ENCODE measurements at places on chromosomes 2 and 18. TPM values are rescaled to one million over a fixed set of nuclear protein-coding genes. Genes with fewer than 3 reads are reported as not detected.

Gene HAAO
- 56.0 TPM for polyA plus RNA-seq

DNA sequence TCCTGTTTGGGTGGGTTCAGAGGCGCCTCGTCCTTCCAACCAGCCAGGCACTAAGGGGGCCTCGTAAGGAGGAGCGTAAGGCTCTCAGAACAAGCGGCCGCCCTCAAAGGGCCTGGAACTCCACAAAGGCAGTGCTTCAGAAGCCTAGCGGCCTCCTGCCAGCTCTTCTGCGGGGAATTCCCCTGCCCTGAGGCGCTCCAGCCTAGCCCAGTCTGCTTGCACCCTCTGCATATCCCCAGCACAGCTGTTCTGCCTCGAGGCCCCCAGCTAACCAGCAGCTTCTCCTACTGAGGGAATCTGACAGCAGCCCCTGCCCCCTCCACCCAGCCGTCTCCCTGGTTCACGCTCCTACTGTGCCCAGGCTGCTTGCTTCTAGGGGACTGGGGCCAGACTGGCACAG is 265.9 kb downstream of the TFCP2L1 start:
- DNase-seq, result peak; percentile 48

Gene FOXI3
- 0.08 TPM for polyA plus RNA-seq

Gene RUFY4
- polyA plus RNA-seq, result not detected

Gene SAG
- 0.04 TPM for polyA plus RNA-seq

DNA sequence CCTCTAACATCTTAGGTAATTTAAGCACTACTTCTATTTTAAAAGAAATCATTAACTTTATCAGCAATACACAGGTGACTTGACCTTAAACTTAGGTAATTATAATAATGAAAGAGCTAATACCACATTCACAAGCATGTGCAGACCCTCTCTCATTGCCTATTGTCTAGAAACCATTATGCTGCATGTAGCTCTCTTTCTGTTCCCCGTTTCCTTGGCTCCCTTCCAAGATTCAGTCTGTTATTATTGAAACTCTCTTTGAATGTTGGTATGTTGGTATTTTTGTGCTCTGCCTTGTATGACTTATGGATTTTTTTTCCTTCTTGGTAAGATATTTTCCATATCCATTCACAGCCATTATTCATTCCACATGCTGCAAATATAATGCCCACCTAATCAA is 201.2 kb downstream of the CDCA7 start:
- DNase-seq, result no peak

GRCh38 chr2:72788756-72789155 is 37.1 kb downstream of the EXOC6B start:
- no peak for DNase-seq

DNA sequence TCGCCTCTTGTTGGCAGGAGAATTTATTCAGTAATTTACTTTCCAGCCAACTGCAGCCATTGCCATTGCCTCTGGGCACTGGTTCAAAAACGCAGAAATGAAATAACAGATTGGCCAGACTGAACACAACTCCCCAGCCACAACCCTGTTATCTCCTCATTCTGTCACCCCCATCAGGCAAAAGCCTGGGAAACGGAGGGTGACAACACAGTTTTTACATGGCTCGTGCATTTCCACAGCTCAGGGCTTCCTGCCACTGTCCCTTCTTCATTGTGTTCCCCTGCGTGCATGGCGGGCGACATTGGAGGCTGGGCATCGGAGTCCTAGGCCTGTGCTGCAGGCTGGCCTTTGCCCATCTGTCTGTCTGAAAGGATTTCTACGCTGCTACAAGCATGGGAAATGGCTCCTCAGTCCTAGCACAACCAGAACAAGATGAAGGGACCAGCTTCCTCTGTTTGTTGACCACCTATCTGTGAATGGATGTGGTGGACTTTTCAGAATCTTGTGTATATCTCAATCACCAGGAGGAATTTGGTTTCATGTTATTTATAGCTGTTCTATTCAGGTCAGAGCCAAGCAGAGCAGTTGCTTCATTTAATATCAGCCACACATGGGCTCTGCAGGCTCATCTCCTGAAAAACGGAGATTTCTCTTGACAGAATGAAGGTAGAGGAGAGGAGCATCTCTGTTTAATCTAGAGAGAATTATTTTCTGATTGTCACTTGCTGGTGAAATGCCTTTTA is 107.0 kb downstream of the MGAT5 start:
- DNase-seq, result no peak

GRCh38 chr2:72669121-72669520 is 156.7 kb downstream of the EXOC6B start:
- DNase-seq, result no peak

Gene SCN9A
- polyA plus RNA-seq, result 1.9 TPM

Gene ADRA2B
- polyA plus RNA-seq, result 3.0 TPM

Gene LYG2
- polyA plus RNA-seq, result 0.21 TPM

- no peak for DNase-seq
These were observed 42.4 kb upstream of the DDX18 start for GRCh38 chr2:117771969-117772630.

- DNase-seq, result no peak
These were observed 103.3 kb upstream of the OSR1 start for GRCh38 chr2:19461504-19462255.

GRCh38 chr2:61816480-61817355 is 37.1 kb downstream of the FAM161A start:
- DNase-seq, result no peak

DNA sequence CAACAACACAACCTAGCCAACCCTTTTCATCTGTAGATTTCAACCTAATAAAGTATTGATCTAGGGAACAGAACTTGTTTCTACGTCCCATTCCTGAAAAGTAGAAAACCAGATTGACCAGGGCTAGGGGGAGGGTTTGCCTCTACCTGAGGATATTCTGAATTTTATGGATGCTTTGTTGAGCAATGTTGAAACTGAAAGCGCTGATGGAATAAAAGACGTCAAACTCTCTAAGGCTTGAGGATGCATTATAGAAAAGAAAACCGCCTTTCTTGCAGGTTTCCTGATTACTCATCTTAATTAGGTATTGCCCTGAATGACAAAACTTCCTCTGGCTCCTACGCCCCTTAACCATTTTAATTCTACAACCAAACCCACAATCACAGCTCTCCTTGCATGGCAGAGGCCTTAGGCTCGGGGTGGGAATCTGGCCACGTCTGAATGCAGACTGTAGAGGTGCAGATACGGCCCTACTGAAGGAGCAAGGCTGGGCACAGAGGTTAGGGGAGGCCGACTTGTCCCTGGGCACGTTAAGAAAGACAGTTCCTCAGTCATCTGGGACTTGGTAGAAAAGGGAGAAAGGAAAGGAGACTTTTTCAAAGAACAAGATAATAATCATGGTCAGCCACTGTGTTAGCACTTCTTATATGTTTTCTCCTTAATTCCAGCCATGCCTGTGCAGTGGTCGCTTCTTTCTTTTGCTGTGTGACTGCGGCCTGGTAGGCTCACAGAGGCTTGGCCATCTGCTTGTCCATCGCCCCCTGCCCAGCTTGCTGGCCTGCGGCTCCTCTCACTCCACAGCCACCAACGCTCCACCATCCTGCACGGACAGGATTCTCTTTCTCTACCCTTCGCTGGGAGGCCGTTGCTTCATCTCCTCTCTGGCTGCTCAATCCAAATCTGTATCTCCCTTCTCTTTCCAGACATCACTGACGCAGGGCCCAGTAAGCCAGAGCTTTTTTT is 209.5 kb downstream of the VAPA start:
- DNase-seq, result no peak

DNA sequence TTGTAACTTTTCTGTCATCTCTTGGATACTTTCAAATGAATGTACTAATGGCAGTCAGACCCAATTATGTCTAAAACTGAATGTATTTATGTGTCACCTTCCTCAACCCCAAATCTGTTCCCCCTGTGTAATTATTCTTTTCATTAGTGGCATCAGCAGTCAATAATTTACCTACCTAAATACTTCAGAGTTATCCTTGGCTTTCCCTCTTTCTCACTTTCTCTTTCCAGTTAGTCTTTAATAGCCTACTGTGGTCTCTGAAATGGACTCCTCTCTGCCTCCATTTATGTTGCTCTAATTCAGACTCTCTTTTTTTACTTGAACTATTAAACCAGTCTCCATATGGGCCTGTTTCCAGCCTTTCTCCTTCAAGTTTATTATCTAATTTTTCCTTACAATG is 21.0 kb downstream of the C18orf63 start:
- DNase-seq, result no peak

Gene ZEB2
- 113 TPM for polyA plus RNA-seq

DNA sequence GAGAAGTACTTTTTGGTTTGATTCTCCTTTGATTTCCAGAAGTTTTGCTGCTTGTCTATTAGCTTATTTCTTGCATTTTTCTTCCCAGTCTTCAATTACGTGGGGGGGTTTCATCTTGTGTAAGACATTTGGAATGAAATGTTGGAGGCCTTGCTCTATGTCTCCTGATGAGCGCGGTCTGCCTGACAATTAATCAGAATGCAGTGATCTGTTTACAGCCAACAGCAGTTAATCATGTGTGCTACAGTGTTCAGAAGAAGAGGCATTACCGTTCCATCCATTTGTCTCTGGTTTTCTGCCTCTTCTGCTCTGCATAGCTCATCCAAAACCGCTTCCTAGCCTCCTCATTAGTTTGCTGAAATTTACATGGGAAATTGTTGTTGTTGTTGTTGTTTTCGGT is 134.4 kb upstream of the ST6GAL2 start:
- DNase-seq, result no peak

GRCh38 chr2:54456612-54457322 is 640 bp downstream of the SPTBN1 start:
- DNase-seq, result no peak

DNA sequence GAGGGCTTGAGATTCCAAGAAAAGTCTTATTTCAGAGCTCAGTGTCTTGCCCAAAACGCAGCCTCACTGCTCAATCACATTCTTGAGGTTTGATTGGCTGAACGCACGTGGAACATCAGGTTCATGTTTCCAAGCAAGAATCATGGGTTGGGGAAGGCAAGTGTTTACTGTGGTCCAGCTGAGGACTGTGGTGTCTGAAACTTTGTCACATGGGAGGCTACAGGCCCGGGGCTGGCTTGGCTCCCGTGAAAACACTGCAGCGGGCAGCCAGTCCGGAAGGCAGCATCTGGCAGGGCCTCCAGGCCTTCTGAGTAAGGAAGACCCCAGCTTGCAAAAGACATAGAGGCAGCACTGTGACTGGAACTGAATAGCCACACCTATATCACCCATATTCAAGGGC is 84.7 kb downstream of the POLR1A start:
- no peak for DNase-seq

DNA sequence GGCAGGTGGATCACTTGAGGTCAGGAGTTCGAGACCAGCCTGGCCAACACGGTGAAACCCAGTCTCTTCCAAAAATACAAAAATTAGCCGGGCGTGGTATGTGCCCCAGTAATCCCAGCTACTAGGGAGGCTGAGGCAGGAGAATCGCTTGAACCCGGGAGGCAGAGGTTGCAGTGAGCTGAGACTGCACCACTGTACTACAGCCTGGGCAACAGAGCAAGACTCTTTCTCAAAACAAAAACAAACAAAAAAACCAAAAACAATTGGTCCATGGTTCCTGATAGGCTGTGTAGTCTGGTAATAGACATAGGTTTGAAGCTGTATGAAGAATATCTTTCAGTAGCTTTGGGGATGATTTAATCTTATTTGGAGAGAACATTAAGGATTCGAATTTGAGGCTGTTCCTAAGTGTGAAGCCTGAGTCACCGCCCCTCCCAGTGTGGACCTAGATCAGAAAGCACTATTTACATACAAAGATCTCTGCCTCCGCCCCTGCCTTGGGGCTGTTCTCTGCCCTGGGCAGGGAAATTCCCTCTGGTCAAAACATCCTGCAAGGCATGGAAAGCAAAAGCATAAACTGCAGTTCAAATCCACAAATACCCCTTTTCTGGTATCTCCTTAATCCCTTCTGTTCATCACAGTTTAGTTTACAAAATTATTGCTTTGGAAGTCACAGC is 52.8 kb upstream of the PMAIP1 start:
- no peak for DNase-seq

GRCh38 chr2:173119069-173119807 is 43.6 kb downstream of the MAP3K20 start:
- DNase-seq, result no peak

DNA sequence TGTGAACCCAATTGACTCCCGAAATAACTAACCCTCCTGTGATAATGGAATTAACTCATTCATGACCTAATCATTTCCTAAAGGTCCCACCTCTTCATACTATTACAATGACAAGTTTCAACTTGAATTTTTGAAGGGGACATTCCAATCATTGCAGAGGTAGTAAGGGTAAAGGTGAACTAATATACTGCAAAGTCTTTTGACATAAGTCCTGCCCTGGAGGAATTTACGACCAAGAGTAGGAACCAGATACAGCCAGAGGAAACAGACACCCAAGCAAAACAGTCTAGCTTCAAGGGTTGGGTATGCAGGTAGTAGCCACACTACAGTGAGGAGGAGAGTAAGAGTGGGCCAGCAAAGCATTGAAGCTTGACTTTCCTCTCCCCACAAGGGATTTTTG is 1.2 kb upstream of the SRBD1 start:
- DNase-seq, result peak; percentile 34

DNA sequence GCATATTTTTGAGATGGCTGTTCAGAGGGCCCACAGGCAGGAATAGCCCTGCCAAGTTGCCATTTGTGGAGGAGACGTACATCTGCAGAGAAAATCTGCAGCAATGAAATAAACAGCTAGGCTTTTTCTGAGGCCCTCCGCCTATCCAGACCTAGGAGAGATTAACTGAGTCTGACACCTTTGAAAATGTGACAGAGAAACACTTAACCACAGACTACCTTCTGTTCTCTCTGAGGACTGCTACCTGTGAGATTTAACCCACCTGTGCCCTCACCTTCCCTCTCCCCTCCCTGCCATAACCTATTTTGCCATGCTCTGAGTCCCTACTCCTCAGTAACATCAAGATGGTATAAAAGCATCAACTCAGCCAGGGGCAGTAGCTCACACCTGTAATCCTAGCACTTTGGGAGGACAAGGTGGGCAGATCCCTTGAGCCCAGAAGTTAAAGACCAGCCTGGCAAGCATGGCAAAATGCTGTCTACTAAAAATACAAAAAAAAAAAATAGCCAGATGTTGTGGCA is 160.3 kb downstream of the TGIF1 start:
- DNase-seq, result no peak

- DNase-seq, result no peak
These were observed 110.2 kb upstream of the LRP1B start for GRCh38 chr2:142241016-142241415.

DNA sequence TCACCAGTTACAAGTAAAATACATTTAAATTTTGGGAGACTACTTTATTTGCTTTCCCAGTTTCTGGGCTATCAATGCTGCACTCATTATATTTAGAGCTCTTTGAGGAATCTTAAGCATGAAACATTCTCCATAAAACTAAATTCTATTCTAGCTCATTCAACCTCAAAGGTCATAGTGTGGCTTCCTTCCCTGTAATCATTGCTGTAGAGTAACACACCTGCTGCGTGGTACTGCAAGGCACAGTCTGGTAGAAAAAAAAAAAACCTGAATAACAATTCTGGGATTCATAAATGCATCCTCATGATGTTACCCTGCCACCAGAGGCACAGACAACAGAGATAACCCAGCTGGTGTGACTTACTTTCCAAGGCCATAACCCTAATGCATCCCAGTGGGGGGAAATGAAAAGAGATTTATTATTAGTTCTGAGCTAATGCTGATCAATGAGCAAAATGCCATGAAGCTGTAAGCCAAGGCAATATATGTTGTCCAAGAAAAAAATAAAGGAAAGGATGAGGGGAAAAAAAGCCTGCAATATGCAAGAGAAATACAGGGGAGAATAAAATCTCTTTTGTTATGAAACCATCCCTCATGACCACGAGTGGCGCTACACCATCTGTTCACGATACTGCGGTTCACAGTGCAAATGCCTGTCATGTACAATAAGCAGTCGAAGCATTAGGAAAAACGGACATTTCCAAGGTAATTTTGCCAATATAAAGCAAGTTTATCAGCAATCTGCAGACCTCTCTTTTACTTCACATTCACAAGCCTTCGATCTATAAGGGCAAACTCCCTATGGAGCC is 1481.6 kb upstream of the PIK3C3 start:
- no peak for DNase-seq

Data from left renal cortex interstitium (tissue), 4 donors.